ENCODE measurements at places on chromosomes 16 and 17.
A peak's percentile ranks its signal among the peaks of the same experiment; 100 is the strongest.

- peaks cover 11% of the 10 kb centered on the region for H3K4me1 ChIP-seq
- H3K36me3 ChIP-seq = peaks cover 1% of the 10 kb centered on the region
- H3K4me3 ChIP-seq = no peak overlapping the region
- no peaks in the 10 kb centered on the region for H3K27me3 ChIP-seq
- no peak overlapping the region for H3K27ac ChIP-seq
- DNase-seq = no peak
Measured at GRCh38 chr17:57687642-57688041, 57.5 kb downstream of the CCDC182 start.

- peak overlapping the region; percentile 33 for H3K27ac ChIP-seq
- DNase-seq = peak; percentile 91
- H3K36me3 ChIP-seq = no peaks in the 10 kb centered on the region
- peak overlapping the region; percentile 90 for H3K4me3 ChIP-seq
- peaks cover 9% of the 10 kb centered on the region for H3K27me3 ChIP-seq
- H3K4me1 ChIP-seq = peaks cover 8% of the 10 kb centered on the region
Measured at GRCh38 chr16:31033709-31034492, 543 bp downstream of the STX4 start.

- peak within 1 kb of the TSS; percentile 93 for H3K4me3 ChIP-seq
- peak within 1 kb of the TSS; percentile 73 for H3K27ac ChIP-seq
- DNase-seq = peak; percentile 63
- H3K4me1 ChIP-seq = peaks cover 16% of the 10 kb centered on the region
- H3K36me3 ChIP-seq = no peaks in the 10 kb centered on the region
Measured at GRCh38 chr17:63476854-63477479, at the start of gene ACE. Gene ACE, plus strand, starts transcription at chr17:63477061. Its CDS starts 34 bp downstream, at chr17:63477095.

- no peaks in the 10 kb centered on the region for H3K4me1 ChIP-seq
- H3K36me3 ChIP-seq = no peaks in the 10 kb centered on the region
- H3K4me3 ChIP-seq = no peak overlapping the region
Measured at GRCh38 chr16:69496896-69497295, 68.9 kb upstream of the NFAT5 start.

DNA sequence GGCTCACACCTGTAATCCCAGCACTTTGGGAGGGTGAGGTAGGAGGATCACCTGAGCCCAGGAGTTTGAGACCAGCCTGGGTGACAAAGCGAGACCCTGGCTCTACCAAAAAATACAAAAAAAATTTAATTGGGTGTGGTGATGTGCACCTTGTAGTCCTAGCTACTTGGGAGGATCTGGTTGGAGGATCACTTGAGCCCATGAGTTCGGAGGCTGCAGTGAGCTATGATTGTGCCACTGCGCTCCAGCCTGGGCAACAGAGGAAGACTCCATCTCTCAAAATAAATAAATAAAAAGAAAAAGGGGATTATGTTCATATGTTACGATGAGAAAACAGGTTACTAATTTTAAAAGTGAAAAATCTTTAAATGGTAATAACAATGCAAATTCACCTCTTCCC lies 996 bp downstream of the MLKL start:
- no peak overlapping the region for H3K4me3 ChIP-seq
- peaks cover 8% of the 10 kb centered on the region for H3K27me3 ChIP-seq
- no peaks in the 10 kb centered on the region for H3K4me1 ChIP-seq
- no peaks in the 10 kb centered on the region for H3K36me3 ChIP-seq

GRCh38 chr16:17555176-17555575 lies 84.4 kb upstream of the XYLT1 start:
- DNase-seq = no peak
- H3K4me3 ChIP-seq = no peak overlapping the region
- no peaks in the 10 kb centered on the region for H3K36me3 ChIP-seq
- H3K27ac ChIP-seq = no peak overlapping the region
- no peaks in the 10 kb centered on the region for H3K4me1 ChIP-seq
- H3K27me3 ChIP-seq = peaks cover 6% of the 10 kb centered on the region

DNA sequence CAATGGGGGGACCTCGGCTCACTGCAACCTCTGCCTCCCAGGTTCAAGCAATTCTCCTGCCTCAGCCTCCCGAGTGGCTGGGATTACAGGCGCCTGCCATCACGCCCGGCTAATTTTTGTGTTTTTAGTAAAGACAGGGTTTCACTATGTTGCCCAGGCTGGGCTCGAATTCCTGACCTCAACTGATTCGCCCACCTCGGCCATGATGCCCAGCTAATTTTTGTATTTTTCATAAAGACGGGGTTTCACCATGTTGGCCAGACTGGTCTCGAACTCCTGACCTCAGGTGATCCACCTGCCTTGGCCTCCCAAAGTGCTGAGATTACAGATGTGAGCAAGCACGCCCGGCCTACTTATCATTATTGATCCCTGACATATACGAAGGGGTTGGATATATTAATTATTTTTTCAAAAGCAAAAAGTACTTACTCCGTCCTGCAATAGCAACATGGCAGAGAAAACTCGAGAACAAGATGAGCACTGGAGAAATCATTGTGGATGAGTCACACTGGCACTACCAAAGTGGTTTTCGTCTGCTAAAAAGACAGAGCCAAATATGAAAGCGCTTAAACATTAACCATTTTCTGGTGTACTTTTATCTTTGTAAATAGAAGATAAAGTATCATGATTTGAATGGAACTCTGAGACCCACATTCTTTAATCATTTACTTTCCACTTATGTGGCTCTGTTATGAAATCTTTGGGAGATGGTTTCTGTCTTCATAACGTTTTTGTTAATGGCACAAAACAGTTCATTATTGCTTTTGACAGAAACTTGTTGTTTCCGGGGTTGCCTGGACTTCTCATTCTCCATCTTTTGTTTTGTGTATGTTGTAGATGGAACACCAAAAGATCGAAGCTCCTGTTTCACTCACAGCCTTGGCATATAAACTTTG lies at the start of gene APOH:
Gene APOH (minus strand): TSS at position 529 of the 896 bp plus-strand sequence. CDS start 36 bp downstream, at position 493.
- H3K27ac ChIP-seq = no peak within 1 kb of the TSS
- DNase-seq = no peak
- H3K27me3 ChIP-seq = no peaks in the 10 kb centered on the region
- H3K36me3 ChIP-seq = no peaks in the 10 kb centered on the region
- no peaks in the 10 kb centered on the region for H3K4me1 ChIP-seq
- H3K4me3 ChIP-seq = no peak within 1 kb of the TSS

DNA sequence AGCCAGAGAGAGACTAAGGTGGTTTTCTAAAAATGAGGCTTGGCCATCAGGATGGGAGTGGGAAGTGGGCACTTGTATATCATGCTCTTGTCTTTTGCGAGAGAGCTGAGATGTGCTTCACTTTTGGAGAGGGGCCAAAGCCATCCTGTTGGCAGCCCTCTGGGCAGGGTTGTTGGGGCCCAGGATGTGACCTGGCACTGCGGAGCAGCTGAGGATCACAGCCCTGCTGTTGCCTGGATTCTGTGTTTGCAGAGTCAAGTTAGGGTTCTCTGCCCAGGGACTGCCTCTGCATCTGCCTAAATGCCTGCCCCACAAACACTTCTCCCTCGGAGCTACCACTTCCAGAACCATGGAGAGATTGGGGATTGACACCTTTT lies 71.2 kb downstream of the PLD6 start:
- H3K36me3 ChIP-seq = no peaks in the 10 kb centered on the region
- peaks cover 17% of the 10 kb centered on the region for H3K27me3 ChIP-seq
- H3K27ac ChIP-seq = peak overlapping the region; percentile 75

DNA sequence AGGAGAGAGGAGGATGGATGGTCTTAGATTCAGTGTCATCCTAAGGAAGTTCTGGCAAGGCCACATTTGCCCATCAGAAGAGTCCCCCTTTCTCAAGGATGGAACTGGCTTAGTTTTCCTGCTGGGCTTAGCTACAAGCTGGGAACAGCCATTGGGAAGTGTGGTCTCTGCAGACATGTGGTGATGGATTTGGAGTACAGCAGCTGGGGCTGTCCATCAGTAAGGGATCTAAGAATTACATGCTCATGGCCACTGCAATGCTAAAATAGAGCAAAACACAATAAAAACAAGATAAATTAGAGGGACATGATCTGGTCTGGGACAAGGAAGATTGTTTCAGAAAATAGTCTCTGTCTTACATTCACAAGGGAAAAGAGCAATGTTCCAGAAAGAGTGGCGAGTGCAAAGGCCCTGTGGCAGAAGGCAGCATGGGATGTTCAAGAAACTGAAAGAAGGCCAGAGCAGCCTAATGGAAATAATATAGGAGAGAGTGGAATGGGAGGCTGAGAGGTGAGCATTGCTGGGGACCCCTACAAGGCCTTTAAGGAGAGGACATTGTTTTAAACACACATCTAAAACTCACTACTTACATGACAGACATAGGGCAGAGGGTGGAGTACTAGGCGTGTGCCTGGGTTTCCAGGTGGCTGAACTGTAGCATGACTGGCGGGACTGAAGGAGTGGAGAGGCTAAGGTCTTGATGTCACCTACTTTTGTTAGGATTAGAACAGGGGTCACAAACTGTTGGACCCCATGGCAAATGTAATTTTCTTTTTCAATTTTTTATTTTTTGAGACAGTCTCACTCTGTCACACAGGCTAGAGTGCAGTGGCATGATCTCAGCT lies 17.0 kb upstream of the TOX3 start:
- H3K27me3 ChIP-seq = no peaks in the 10 kb centered on the region
- H3K4me3 ChIP-seq = no peak overlapping the region
- DNase-seq = no peak
- no peak overlapping the region for H3K27ac ChIP-seq
- no peaks in the 10 kb centered on the region for H3K4me1 ChIP-seq

DNA sequence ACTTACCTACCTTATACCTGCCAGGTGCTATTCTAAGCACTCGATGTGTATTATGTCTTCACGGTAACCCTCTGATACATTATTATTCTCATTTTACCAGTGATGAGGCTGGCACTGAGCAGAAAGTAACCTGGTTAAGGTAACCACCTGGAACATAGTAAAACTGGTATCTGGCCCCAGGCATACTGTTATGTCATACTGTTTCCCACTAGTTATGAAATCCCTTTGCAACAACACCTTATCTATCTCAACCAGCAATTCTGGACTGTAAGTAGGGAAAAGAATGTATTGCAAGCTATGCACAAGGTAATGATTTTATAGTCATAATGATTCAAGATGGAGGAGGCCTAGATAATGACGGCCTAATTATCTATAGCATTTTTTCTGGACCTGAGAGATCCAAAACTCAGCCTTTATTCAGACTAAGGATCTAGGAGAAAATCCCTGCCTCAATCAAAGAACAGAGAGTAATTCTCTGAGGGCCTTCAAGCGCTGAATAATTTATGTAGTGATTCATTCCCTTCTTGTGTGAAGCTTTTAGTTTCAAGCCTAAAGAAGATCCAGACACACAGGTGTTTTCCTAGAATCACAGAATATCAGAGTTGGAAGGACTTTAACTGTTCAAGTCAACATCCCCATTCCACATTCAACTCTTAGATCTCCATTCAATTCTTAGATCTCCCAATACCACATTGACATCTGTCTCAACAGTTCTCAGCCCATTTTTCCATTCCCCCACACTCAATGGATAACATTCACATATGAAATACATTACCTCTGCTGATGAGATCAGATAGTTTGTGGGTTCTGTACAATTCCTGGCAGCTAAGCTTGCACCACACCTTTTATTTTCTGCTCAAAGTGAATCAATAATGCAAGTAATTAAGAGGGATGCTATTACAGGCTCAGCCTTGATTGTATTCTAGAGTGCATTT lies 14.9 kb upstream of the MMD start:
- no peaks in the 10 kb centered on the region for H3K27me3 ChIP-seq
- DNase-seq = no peak
- H3K27ac ChIP-seq = peak overlapping the region; percentile 44
- peak overlapping the region; percentile 51 for H3K4me3 ChIP-seq

GRCh38 chr17:29240968-29241963 lies 5.4 kb upstream of the CRYBA1 start:
- no peaks in the 10 kb centered on the region for H3K36me3 ChIP-seq
- H3K27ac ChIP-seq = no peak overlapping the region
- no peak for DNase-seq
- no peak overlapping the region for H3K4me3 ChIP-seq
- H3K27me3 ChIP-seq = peaks cover 2% of the 10 kb centered on the region

DNA sequence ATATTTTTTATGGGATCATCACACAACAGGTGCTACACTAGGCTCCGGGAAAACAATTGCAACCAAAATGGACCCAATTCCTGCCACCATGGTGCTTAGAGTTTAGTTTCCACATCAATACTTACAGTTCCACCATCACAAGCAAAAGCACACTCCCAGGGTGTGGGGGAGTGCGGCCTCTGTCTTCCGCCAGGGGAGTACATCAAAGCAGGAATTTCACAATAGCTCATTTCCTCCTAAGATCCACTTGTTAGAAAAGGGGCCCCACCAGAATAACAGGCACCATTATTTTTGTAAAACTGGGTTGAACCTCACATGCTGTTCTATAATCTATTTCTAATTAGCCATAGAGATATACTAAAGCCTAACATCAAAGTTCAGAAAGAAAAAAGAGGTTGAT lies 44.3 kb upstream of the PSMD7 start:
- no peak overlapping the region for H3K27ac ChIP-seq
- no peak for DNase-seq
- no peaks in the 10 kb centered on the region for H3K36me3 ChIP-seq
- H3K27me3 ChIP-seq = peaks cover 1% of the 10 kb centered on the region
- H3K4me1 ChIP-seq = no peaks in the 10 kb centered on the region

DNA sequence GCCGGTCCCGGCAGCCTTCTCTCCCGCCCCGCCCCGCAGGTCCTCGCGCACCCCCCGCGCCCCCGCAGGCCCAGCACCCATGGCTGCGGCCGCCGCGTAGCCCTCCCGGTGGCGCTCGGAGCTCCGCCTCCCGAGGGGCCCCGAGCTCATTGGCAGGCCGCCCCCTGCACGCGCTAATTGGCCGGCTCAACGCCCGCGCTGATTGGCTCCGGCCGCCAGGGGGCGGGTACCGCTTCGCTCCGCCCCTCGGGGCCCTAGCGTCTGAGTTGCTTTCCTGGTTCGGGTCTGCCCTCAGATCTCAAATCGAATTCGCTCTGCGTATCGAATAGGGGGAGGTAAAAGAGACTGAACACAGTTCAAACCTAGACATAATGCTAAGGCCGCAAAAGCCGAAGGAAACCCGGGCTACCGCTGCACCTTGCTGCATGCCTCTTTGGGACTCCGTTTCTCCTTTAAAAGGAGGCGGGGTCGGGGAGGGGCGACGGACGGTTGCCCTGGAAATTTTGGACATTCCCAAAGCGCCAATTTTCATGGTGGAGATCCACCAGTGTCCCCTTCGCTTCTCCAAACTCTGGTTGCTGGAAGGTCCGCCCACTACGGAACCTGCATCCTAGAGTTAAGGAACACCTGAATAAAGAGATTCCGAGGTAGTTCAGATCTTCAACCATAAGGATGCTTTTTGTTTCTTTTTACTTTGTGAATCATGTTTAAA lies at the start of gene DEXI:
Gene DEXI (minus strand): TSS at position 117 of the 712 bp plus-strand sequence. CDS start 463 bp downstream, outside the sequence.
- peaks cover 10% of the 10 kb centered on the region for H3K27me3 ChIP-seq
- peak; percentile 94 for DNase-seq
- peak within 1 kb of the TSS; percentile 90 for H3K4me3 ChIP-seq
- H3K36me3 ChIP-seq = peaks cover 5% of the 10 kb centered on the region

- no peak overlapping the region for H3K27ac ChIP-seq
- peaks cover 5% of the 10 kb centered on the region for H3K4me1 ChIP-seq
- peaks cover 5% of the 10 kb centered on the region for H3K27me3 ChIP-seq
- H3K4me3 ChIP-seq = no peak overlapping the region
- DNase-seq = no peak
Measured at GRCh38 chr17:3766779-3767178, 34.2 kb downstream of the ITGAE start.

GRCh38 chr16:68246121-68246520 lies 948 bp downstream of the PLA2G15 start:
- DNase-seq = no peak
- no peaks in the 10 kb centered on the region for H3K36me3 ChIP-seq
- H3K4me1 ChIP-seq = peaks cover 2% of the 10 kb centered on the region
- H3K4me3 ChIP-seq = peak overlapping the region; percentile 92
- no peak overlapping the region for H3K27ac ChIP-seq

All from glutamatergic neuron (in vitro differentiated cells).